ENCODE measurements at places on chromosomes 16 and 17.

GRCh38 chr16:83776944-83777343, 30.8 kb upstream of the HSBP1 start:
- no peak for DNase-seq

DNA sequence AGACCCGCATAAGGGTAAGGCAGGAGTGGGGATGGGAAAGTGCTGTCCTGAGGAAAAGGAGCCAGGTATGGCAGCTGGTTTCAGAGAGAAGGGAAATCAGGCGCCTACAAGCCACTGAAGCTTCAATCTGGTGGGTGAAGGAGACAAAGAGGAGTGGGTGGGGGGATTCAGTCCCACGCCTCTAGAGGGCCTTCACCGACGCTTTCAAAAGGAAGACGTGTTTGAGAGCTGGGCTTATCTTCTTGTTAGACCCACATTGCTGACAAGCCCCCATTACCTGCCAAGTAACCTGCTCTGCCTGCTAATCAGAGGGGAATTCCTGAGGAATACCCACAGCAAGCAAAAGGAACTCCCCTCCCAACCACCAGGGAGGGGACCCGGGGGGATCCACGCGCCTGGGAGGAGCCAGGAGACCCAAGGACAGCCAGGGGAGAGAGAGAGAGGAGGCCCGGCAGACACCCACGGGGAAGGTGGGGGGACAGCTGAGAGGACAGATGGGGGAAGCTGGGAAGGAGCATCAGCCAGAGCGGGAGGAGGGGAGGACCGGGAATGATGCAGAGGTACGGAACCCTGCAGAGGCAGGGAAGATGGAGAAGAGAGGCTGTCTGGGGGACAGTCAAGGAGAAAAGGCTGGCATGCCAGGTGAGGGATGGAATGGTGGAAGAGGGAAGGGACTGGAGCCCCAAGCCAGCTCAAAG, 1.0 kb downstream of the MTMR4 start:
- no peak for DNase-seq

- DNase-seq, result no peak
These were observed 138.1 kb downstream of the SHISA9 start for GRCh38 chr16:13039526-13039925.

DNA sequence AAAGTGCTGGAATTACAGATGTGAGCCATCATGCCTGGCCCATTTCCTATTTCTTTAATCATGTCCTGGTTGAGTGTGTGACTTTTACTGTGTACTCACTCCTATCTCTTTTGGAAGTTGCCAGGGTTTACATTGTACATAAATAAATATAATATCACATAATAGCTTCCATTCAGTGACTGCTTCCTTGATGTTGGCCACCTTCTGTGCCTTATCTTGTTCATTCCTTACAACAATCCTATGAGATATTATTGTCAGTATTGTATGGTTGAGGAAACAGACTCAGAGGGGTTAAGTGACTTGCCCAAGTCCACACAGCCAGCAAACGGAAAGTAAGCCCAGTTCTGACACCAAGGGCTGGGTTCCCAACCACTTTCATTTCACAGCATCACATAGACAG, 16.9 kb downstream of the TMC5 start:
- DNase-seq, result no peak

- DNase-seq, result no peak
These were observed 25.3 kb downstream of the CDH13 start for GRCh38 chr16:82651921-82652601.

DNA sequence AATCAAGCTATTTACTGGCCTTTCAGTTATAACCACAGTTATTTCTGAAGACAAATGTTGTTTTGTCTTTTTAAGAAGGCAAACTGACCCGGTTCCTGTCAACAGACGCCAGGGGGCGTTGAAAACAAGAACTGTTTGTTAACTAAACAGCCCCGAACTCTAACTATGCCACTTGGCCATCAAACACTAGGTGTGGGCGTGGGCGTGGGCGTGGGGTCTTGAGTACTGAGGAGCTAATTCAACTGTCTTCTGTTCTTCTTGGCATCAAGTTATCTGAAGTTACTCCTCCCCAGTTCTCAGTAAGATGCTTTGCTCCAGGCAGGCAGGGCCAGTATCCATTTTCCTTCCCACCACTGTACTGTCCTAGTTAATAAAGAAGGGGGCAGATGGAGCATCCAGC, 63.3 kb upstream of the MTMR4 start:
- peak; percentile 9 for DNase-seq

- no peak for DNase-seq
These were observed 234.4 kb downstream of the IRF8 start for GRCh38 chr16:86133377-86133776.

GRCh38 chr16:9836118-9836736, 346.0 kb downstream of the GRIN2A start:
- DNase-seq, result no peak

DNA sequence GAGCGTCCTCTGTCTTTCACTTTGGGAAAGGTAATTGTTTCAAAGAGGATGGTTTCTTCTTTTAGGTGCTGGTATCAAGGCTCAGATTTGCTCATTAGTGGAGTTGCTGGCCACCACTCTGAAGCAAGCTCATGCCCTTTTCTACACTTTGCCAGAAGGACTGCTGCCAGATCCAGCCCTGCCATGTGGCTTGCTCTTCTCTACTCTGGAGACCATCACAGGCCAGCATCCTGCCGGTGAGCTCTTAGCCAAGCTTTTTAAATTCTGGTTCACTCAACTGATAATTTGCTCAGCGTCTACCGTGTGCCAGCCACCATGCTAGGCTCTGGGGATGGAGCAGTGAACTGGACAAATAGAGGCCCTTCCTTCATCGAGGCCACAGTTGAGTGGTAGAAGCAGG, 4.3 kb downstream of the COG1 start:
- DNase-seq, result no peak

DNA sequence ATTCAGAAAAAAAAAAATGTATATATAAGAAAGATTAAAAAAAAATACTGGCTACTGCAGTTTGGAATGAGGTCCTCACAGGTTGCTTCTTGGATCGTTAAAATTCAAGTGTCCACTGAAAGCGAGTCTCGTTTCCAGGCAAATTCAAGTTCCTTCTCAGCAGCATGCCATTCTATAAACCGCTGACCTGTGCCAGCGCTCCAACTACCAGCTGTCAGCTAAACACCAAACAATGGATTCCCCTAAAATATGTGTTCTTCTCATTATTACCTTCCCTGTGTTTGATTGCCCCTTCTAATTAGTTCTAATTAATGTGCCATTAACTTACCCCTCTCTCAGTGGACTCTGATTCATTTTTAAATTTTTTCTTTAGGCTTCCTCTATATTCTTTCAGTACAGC, 92.4 kb downstream of the DNAH9 start:
- DNase-seq, result no peak

- no peak for DNase-seq
These were observed 123.4 kb upstream of the NOL11 start for GRCh38 chr17:67594115-67594880.

DNA sequence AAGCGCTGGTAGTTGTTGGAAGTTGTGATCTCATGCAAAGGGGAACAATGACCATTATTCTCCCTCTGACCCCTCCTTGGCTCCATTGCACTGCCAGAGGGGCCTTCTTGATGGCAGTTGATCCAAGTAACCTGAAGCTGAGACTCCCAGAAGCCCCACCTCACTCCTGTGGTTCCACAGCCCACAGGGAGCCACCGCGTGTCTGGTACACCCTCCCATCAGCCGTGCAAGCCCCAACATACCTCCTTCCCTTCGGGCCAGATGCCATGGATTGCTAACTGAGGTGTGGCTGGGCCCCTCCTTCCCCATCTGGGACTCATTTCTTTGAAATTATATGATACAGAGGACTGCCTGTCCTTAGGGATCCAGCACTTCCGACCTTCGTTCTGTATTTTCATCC, 17.8 kb downstream of the SAP30BP start:
- DNase-seq, result no peak

- DNase-seq, result peak; percentile 6
These were observed 549 bp downstream of the SLC26A11 start for GRCh38 chr17:80220736-80221215.

- no peak for DNase-seq
These were observed 26.5 kb upstream of the NF1 start for GRCh38 chr17:31068291-31068690.

DNA sequence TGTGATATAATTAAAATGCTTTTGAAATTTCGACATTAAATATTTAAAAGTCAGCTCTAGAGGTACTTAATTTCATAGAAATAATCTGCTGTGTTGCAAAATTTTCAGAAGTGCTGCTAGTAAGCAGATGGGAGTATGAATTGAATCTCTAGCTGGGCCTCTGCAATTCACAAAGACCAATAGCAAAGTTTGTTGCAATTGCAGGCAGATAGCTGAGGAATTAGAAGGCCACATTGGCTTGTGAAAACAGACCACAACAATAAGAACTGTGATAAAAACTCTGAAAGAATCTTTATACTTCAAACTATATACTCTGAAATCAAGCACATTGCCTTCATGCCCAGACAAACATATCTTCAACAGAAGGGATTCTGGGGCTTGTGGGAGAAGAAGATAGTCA, 636.3 kb upstream of the SOX9 start:
- DNase-seq, result no peak

DNA sequence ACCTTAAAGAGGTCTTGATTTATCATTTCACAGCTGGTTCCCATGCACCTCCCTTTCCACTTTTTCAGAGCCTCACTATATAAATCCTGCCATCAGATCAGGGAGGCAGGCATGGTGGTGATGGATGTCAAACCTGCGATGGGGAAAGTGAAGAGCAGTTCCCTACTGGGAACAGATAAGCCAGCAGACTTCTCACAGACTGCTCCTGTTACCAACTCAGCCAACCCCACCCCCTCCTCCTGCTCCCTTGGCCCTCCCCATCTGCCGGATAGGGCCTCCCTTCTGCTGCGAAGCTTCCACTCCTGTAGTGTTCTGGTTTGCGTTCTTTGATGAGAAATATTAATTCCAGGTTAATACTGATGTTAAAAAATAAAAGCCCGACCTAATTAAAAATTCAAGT, 232.1 kb downstream of the STX8 start:
- no peak for DNase-seq

DNA sequence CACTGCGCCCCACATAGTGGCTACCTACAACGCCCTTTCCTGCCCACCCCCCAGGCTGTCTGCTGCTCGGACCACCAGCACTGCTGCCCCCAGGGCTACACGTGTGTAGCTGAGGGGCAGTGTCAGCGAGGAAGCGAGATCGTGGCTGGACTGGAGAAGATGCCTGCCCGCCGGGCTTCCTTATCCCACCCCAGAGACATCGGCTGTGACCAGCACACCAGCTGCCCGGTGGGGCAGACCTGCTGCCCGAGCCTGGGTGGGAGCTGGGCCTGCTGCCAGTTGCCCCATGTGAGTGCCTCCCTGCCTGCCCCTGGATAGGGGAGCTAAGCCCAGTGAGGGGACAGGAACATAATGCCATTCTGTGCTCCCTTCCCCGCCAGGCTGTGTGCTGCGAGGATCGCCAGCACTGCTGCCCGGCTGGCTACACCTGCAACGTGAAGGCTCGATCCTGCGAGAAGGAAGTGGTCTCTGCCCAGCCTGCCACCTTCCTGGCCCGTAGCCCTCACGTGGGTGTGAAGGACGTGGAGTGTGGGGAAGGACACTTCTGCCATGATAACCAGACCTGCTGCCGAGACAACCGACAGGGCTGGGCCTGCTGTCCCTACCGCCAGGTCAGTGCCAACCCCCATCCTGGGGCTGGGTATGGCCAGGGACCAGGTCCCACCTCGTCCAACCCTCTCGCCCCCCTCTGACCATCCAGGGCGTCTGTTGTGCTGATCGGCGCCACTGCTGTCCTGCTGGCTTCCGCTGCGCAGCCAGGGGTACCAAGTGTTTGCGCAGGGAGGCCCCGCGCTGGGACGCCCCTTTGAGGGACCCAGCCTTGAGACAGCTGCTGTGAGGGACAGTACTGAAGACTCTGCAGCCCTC, 7.1 kb downstream of the GRN start:
- no peak for DNase-seq

- DNase-seq, result no peak
These were observed 519.8 kb downstream of the TMEM114 start for GRCh38 chr16:8070506-8070905.

DNA sequence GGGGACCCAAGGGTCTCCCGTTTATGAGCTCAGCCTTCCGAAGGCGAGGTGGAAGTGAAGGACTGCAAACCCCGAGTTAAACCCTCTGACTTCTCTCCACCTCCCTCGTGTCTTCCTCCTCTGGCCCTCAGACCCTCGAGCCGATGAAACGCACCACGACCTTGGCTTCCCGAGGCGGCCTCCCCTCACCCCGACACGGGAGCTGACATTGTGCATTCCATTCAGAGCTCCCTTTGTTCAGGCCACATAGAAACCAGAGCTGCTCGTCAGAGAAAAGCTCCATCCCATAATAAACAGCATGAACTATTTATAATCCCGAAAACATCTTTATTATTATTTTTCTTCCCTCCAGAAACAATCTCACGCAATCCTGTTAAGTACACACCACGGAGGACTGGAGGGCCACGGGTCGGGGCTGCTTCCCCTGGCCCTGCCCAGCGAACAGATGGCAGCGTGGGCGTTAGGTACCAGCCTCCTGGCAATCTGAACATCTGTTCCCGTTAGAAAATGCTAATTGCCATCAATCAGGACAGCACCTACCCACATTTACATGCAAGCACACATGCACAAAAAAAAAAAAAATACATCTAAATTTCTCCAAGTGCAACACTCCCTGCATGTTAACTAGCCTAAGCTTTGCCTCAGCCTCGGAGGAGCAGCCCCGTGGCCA, 145.7 kb downstream of the RBFOX3 start:
- peak; percentile 32 for DNase-seq

GRCh38 chr17:31309556-31309955, 4.3 kb downstream of the EVI2B start:
- no peak for DNase-seq

GRCh38 chr17:53227111-53227510, 595.6 kb upstream of the KIF2B start:
- no peak for DNase-seq

- no peak for DNase-seq
These were observed 57.9 kb upstream of the PLCG2 start for GRCh38 chr16:81720973-81721906.

DNA sequence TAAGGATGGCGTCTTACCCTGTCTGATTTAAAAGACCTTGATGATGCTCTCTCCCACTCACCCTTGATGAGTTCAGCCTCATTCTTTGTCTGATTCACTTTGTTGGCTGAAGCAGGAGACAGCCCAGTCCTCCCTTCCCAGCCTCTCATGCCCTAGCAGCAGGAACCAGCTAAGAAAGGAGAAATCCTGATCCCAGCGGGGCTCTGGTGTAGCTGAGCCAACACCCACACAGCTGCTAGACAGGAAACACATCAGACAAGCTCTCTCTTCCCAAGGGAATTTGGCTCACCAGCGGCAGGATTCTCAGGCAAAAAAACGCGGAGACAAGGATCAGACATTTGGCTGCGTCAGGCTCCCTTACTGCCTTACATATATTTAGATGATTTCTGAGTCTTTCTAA, 211.5 kb downstream of the CDH11 start:
- peak; percentile 28 for DNase-seq

All from NCI-H1092 treated with DMSO at 0.1 percent for 48 hours (cell line).